ENCODE measurements at places on chromosomes 13 and 19.
A peak's percentile ranks its signal among the peaks of the same experiment; 100 is the strongest.

DNA sequence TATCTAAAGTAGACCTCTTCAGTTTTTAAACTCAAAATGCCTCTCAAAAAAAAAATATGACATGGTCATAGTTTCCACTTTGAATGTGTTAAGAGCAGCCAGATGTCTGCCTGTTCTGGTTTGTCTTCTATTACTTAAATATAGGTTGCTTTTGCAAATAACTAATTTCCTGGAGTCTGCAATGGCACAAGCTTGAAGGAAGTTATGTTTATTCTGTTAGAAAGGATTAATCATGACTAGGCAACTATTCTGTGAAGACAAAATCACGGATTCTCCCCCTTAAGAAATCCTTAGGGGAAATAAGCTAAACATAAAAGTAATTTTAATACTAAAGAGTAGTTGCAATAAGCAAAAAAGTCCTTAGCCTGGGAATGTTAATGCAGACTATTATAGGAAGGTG is 26.3 kb downstream of the SKA3 start:
- DNase-seq: no peak

- DNase-seq: peak; percentile 12
These were observed 29.0 kb upstream of the NBEA start for GRCh38 chr13:34913040-34913439.

- no peak for DNase-seq
These were observed 10.9 kb downstream of the C3 start for GRCh38 chr19:6709549-6709948.

- peak; percentile 51 for DNase-seq
These were observed 12.4 kb downstream of the CILP2 start for GRCh38 chr19:19550485-19550929.

- no peak for DNase-seq
These were observed 631.5 kb downstream of the UQCRFS1 start for GRCh38 chr19:28581468-28581770.

- DNase-seq: no peak
These were observed 92.3 kb downstream of the TNFSF13B start for GRCh38 chr13:108361769-108362168.

DNA sequence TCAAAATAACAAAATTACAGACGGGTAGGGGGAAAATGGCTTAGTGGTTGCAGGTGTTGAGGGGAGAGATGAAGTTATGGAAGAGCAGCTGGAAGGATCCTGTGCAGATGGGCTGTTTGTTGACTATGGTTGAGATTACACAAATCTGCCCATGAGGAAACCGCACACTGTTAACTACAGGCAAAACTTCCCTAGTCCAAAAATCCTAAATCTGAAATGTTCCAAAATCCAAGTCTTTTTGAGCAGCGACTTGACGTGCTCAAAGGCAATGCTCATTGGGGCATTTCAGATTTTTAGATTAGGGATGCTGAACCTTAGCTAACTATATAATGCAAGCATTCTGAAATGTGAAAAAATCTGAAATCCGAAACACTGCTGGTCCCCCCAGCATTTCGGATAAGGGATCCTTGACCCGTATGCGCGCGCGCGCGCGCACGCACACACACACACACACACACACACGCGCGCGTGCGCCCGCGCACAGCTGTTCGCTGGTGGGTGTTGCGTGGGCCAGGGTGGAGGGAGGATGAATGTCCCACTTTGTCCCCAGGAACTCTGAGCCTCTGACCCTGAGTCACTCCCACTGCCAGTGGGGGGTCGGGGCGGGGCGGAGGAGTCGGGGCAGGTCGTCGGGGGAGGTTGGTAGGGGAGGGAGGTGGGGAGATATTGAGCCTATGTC is 6.8 kb downstream of the F2RL3 start:
- DNase-seq: no peak

DNA sequence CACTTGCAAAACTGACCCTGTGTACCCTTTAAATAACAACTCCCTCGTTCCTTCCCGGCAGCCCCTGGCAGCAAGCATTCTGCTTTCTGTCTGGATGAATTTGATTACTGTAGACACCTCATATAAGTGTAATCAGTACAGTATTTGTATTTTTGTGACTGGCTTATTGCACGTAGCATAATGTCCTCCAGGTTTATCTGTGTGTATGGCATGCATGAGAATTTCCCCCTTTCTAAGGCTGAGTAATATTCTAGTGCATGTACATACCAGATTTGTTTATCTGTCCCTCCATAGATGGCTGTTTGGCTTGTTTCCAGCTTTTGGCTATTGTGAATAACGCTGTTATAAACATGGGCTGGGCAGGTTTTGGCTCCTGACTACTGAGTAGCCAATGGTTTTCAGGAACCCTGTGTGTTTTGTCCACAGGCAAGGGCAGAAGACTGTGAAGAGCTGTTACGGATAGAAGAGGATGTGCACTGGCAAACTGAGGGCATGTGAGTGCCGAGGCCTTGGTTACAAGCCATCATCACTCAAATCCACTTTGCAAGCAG is 98.0 kb downstream of the ESD start:
- DNase-seq: no peak

- peak; percentile 4 for DNase-seq
These were observed 30.1 kb downstream of the SCEL start for GRCh38 chr13:77565635-77566034.

DNA sequence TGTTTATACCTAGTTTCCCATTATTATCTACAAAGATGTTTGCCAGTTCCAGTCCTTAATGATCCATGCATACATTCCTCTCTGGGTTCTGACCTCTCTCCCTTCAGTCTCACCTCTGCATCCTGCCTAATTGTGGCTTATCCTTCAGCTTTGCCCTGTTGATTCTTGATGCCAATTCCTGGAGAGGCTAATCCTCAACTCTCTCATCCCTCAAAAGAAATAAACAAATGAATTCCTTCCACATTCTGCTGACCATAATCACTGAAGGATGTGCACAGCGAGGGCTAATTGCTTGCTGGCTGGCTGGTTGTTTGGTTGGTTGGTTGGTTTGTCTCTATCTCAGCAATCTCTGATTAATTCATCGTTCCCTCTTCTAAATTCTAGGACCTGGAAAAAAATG is 113.8 kb downstream of the IRS2 start:
- DNase-seq: no peak

GRCh38 chr19:1324806-1325567 is 39.3 kb downstream of the EFNA2 start:
- DNase-seq: peak; percentile 77

DNA sequence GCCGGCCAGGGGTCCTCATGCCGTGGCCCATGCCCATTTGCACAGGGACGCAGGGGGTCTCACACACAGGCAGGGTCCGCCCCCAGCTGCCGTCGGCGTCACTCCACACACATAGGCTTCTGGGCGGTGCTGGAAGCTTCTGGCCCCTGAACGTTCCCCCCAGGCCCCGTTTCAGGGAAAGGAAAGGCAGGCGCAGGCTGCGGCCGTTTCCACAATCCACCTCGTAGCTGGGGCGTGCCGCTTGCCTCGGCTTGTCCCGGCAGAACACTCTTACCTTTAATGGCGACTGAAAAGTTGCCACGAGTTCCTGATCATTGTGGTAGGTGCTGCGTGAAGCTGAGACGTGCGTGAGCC is 53.4 kb downstream of the MCF2L start:
- DNase-seq: no peak

DNA sequence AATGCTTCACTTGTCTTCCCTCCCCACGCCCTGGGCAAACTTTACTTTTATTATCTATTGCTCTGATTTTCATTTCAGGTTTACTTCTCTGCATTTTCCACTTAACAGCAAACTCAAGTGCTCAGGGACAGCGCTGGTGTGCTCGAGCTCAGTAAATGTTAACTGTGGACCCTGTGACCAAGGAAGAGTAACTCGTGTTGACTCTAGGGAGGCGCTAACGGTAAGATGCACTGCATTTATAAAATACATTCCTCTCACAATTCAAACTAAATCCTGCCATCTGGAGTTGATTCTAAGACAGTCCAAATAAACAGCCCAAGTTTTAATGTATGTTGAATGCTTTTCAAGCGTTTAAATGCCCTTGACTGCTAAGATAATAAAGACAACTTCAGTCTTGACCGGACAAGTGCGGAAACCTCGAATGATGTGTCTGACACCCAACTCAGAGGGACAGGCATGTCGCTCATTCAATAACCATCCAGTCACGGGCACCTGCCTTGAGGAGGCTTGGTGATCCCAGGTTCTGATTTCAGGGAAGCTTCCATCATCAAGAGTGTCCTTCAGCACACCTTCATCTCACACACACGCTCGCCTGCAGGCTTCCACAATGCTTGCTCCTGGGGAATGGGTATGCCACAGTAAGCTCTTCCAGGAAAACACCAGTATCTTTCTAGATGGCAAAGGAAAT is 93.2 kb downstream of the STK24 start:
- DNase-seq: no peak

GRCh38 chr19:17075864-17076542 is 426 bp downstream of the MYO9B start:
- no peak for DNase-seq

GRCh38 chr13:110914081-110914330 is 863 bp downstream of the ANKRD10 start:
- no peak for DNase-seq

- no peak for DNase-seq
These were observed 180.0 kb downstream of the USP12 start for GRCh38 chr13:26991508-26992181.

DNA sequence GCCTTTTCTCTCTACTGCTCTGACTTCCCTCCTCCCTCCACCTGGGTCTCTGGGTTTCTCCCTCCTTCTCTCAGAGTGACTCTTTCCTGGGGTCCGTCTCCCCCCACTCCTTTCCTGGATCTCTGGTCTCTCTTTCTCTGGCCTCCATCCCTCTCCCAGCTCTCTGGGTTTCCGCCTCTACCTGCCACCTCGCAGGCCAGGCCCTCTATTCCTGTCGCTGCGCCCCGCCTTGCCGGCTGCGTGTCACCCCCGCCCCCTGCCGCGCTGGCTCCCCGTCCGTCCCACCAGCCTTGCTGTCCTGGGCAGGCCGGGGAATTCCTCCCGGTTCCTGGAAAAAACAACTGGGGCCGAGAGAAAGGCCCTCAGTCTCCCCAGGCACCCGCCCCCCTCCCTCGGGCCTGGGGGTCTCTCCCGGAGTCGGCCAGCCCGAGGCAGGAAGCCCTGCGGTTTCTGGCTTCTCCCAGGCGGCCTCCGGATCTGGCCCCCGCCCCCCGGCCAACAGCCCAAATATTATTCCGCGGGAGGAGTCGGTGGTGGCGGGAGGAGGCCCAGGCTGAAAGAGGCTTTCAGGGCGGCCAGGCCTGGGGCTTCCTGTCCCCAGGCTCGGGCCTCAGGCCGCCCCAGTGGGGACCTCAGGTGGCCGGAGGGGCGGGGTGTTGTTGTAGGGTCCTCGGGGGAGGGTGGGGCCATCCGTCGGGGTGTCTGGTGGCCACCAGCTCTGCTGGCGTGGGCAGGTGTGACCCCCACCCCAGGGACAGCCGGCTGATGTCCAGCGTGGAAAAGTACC is 9.3 kb downstream of the IRF2BP1 start:
- peak; percentile 55 for DNase-seq

- peak; percentile 14 for DNase-seq
These were observed 17.5 kb downstream of the MIPEP start for GRCh38 chr13:23871616-23872220.

DNA sequence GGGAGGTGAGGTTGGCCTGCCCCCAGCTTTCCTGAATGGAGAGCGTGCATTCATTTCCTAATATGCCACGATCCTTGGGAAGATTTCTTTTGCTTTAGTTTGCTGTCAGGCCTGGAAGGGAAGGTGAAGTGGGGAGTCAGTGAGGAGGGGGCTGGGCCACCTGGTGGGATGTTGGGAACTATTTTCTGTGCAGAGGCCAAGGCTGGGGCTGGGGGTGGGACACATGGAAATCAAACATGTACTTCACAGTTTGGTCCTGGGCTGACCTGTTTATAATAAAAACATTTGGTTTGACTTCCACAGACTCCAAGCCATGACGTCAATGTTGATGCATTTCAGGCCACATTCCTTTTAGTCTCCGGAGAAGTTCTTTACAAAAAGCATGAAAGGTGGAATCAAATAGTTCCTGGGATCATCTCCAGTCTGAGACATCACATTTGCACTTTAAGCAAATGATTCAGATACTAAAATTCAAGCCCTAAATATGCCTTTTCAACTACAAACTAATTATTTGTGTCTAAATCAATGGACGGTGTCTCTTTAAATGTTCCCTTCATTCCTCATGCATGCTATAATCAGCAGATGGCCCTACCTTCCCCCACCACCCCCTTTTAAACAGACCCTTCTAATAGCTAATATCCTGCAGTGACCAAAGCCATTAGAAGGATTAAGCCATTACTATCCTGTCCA is 41.5 kb upstream of the MEDAG start:
- DNase-seq: no peak

- no peak for DNase-seq
These were observed 102.8 kb downstream of the EFNB2 start for GRCh38 chr13:106432636-106433035.

Data from urothelium cell line (cell line).